Large intestine (tissue), 12 donors: ENCODE measurements at places on chromosomes 4 and X.

GRCh38 chr4:26959654-26960047 is 99.0 kb downstream of the STIM2 start:
- no peaks in the 10 kb centered on the region for H3K4me1 ChIP-seq
- H3K27ac ChIP-seq, result no peak overlapping the region
- no peaks in the 10 kb centered on the region for H3K27me3 ChIP-seq
- no peak for DNase-seq
- peaks cover 2% of the 10 kb centered on the region for H3K36me3 ChIP-seq
- no peak overlapping the region for H3K4me3 ChIP-seq

- peaks cover 5% of the 10 kb centered on the region for H3K36me3 ChIP-seq
- DNase-seq, result no peak
- no peaks in the 10 kb centered on the region for H3K4me1 ChIP-seq
Observed at GRCh38 chr4:183303301-183303700, 16.8 kb downstream of the CLDN22 start.

DNA sequence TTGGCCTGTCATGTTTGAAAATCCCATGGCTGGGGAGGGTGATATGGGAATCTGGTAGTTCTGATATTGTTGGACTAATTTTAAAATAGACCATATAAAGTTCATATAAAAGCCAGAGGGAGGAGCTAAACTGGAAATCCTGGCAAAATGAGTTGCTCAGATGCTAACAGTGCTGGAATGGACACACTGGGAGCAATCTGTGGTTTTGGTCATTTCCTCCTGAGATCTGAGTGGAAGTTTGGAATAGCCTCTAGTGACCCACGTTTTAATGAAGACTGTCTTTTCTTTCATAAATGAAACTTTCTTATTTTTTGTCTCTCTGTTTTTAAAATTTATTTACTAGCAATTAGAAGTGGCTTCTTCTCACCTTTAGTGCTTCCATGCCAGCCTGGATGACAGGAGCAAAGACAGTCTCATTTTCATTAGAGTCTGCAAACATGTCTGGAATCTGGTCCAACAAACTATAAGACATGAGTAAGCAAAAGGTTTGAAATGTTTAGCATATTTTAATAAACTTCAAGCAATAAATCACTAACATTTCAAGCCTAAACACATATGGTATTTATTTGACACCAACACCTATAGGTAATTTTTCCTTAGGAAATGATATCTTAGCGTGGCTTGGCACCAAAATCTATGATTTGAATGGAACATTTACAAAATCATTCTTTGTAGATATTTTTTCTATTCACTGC is 66.6 kb downstream of the METTL14 start:
- H3K4me1 ChIP-seq, result peaks cover 4% of the 10 kb centered on the region
- H3K4me3 ChIP-seq, result no peak overlapping the region
- DNase-seq, result no peak

DNA sequence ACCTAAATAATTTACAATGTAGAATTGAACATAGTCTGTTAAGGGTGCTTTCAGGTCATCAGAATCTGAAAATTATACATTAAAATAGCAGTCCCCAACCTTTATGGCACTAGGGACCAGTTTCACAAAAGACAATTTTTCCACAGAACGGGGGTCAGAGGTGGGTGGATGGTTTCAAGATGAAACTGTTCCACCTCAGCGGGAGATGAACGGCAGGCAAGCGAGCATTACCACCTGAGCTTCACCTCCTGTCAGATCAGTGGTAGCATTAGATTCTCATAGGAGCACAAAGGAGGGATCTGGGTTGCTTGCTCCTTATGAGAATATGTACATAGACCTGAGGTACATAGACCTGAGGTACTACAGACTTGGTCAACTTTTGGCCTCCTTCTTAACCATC is 29.0 kb downstream of the LRBA start:
- no peak for DNase-seq
- no peak overlapping the region for H3K27ac ChIP-seq
- no peaks in the 10 kb centered on the region for H3K4me1 ChIP-seq
- no peaks in the 10 kb centered on the region for H3K36me3 ChIP-seq
- no peak overlapping the region for H3K4me3 ChIP-seq
- H3K27me3 ChIP-seq, result no peaks in the 10 kb centered on the region

- no peaks in the 10 kb centered on the region for H3K36me3 ChIP-seq
- DNase-seq, result no peak
- no peaks in the 10 kb centered on the region for H3K27me3 ChIP-seq
- no peak overlapping the region for H3K27ac ChIP-seq
- H3K4me1 ChIP-seq, result peaks cover 7% of the 10 kb centered on the region
- no peak overlapping the region for H3K4me3 ChIP-seq
Observed at GRCh38 chrX:9569876-9570301, 105.0 kb downstream of the TBL1X start.

- no peak overlapping the region for H3K27ac ChIP-seq
- H3K4me3 ChIP-seq, result no peak overlapping the region
- no peaks in the 10 kb centered on the region for H3K27me3 ChIP-seq
- no peaks in the 10 kb centered on the region for H3K36me3 ChIP-seq
Observed at GRCh38 chrX:37765507-37765906, 14.4 kb upstream of the CYBB start.

DNA sequence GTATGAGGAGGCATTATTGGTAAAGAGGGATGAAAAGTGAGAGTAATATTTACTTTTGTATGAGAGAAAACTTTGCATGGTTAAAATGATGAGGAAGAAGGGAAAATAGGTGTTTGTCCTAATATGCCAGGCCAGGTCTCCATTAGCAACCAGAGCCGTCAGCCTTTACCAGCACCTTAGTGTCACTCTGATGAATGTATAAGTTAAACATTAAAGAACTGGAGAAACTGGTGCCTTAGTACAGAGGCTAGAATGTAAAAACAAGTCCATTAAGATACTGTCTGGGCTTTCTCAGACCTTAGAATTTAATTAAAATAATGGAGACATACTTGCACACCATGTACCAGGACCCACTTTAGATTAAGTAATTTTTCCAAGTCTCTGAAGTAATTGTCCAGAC is 222.3 kb downstream of the FAM47A start:
- no peaks in the 10 kb centered on the region for H3K4me1 ChIP-seq
- H3K4me3 ChIP-seq, result no peak overlapping the region
- no peaks in the 10 kb centered on the region for H3K27me3 ChIP-seq

DNA sequence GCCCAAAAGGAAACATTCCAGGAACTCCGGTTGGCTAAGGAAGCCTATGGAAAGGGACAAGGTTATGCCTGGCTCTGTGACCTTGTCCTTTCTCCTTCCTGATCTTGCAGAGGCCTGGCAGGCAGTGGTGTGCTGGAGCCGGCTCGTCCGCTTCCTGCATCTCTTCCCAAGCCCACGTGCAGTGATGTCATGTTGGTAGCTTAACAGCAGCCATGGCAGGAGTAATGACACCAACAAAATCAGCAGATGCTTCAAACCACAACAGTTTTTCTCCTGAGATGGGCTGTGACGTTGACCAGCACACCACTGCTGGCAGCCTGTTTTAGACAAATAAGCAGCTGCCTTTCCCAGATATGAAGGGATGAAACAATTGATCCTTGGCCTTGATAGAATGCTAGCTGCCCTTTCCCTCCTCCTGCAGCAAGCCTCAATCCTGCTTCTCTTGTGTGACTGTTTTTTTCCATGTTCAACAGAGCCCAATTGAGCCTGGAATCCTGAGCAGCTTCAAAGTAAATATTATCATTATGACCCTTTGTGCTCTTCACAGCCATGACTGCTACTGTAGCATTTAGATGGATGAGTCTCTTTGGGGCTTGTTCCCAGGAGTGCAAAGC is 23.4 kb downstream of the SEPTIN6 start:
- peak overlapping the region; percentile 63 for H3K27ac ChIP-seq
- DNase-seq, result no peak
- H3K4me3 ChIP-seq, result no peak overlapping the region
- H3K27me3 ChIP-seq, result no peaks in the 10 kb centered on the region
- no peaks in the 10 kb centered on the region for H3K36me3 ChIP-seq

GRCh38 chr4:159110961-159111360 is 8.1 kb downstream of the RAPGEF2 start:
- no peaks in the 10 kb centered on the region for H3K27me3 ChIP-seq
- no peaks in the 10 kb centered on the region for H3K36me3 ChIP-seq
- peaks cover under 1% of the 10 kb centered on the region for H3K4me1 ChIP-seq
- no peak overlapping the region for H3K4me3 ChIP-seq
- H3K27ac ChIP-seq, result no peak overlapping the region

- H3K4me3 ChIP-seq, result no peak overlapping the region
- H3K36me3 ChIP-seq, result no peaks in the 10 kb centered on the region
- no peak for DNase-seq
- no peaks in the 10 kb centered on the region for H3K4me1 ChIP-seq
Observed at GRCh38 chr4:75107755-75108612, 175.1 kb downstream of the PARM1 start.

GRCh38 chr4:946103-946450 is 13.8 kb downstream of the TMEM175 start:
- H3K4me3 ChIP-seq, result no peak overlapping the region
- no peak for DNase-seq
- peaks cover 4% of the 10 kb centered on the region for H3K36me3 ChIP-seq
- no peak overlapping the region for H3K27ac ChIP-seq
- peaks cover 18% of the 10 kb centered on the region for H3K27me3 ChIP-seq

DNA sequence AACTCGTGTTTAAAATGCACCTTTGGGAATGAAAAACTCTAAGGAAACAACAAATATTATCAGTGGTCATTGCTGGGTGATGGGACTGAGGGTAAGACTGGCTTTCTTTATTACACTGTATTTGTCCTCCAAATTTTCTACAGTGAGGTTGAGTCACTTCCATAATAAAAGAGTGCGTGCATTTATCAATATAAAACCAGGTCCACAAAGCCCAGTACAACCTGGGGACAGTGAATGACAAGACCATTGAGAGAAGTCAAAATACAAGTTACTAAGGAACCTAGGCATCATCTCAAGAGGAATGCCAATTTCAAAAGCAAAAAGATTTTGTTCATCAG is 76.4 kb downstream of the MAGED4 start:
- no peaks in the 10 kb centered on the region for H3K36me3 ChIP-seq
- no peaks in the 10 kb centered on the region for H3K4me1 ChIP-seq
- no peaks in the 10 kb centered on the region for H3K27me3 ChIP-seq
- no peak overlapping the region for H3K27ac ChIP-seq
- H3K4me3 ChIP-seq, result no peak overlapping the region

DNA sequence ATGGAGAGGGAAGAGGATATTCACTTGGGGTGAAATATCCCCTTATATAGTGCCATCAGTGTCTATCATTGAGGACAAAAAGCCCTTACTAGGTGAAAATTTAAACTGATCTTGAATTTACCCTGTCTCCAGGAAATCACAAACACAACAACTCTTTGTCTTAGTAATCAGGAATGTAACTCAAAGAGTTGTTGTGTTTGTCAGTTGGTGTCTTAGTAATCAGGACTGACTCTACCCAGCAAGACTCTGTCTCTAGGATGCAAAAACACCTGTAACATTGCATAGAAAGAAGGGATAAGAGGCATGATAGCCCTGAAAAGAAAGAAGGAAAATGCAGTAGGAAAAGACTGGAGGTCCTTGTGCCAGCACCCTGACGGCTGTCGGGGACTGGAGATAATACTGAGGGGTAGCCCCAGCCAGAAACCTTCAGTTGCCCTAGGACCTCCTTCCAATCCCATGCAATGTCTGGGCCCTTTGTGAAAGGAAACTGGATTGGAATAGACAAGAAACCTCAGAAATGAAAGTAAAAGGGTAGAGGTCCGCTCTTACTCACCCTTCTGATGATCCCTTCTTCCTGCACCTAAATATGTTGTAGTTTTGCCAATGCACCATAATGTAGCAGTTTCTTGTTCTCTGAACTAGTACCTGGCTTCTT is 45.3 kb downstream of the HMGB2 start:
- H3K4me3 ChIP-seq, result peak overlapping the region; percentile 1
- H3K27ac ChIP-seq, result peak overlapping the region; percentile 4
- DNase-seq, result no peak
- H3K36me3 ChIP-seq, result peaks cover 11% of the 10 kb centered on the region
- no peaks in the 10 kb centered on the region for H3K27me3 ChIP-seq

- H3K4me1 ChIP-seq, result no peaks in the 10 kb centered on the region
- H3K27me3 ChIP-seq, result no peaks in the 10 kb centered on the region
- DNase-seq, result no peak
- no peak overlapping the region for H3K4me3 ChIP-seq
- no peaks in the 10 kb centered on the region for H3K36me3 ChIP-seq
Observed at GRCh38 chr4:12576409-12576808, 907.7 kb downstream of the RAB28 start.

DNA sequence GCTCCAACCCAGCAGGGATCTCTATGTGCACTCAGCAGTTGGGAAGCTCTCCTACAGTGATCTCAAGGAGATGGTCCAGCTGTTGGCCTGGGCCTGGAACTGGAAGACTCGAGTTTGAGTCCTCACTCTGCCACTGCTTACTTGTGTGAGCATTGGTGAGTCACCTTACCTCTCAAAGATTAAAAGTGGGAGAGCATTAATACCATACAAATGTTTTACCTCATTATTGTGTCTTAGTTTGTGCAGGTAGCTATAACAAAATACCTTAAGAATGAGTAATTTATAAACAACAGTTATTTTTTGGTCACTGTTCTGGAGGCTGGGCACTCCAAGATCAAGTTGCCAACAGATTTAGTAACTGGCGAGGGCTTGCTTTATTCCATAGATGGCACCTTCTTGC is 21.4 kb upstream of the ZNF827 start:
- DNase-seq, result no peak
- no peaks in the 10 kb centered on the region for H3K4me1 ChIP-seq
- H3K4me3 ChIP-seq, result no peak overlapping the region
- no peaks in the 10 kb centered on the region for H3K27me3 ChIP-seq
- no peaks in the 10 kb centered on the region for H3K36me3 ChIP-seq
